ENCODE measurements at places on chromosomes 2 and 18.

DNA sequence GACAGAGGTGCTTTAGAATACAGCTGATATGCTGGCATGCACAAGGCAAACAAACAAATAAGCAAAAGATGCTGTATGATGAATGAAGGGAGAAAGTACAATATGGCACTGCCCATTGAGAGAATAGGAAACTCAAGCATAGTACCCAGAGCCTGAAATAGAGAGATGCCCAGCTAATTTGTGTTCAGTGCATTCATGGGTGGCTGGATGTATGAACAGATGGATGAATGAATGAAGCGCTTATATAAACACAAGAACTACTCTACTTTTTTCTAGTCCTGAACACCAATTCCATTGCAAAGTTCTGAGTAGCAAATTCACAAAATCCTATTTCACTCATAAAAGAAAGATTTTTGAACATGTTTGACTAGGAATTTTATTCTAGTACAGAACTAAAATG, 756.3 kb downstream of the SATB2 start:
- DNase-seq, result no peak

- no peak for DNase-seq
These were observed 36.0 kb downstream of the SMIM21 start for GRCh38 chr18:75391279-75392225.

GRCh38 chr2:69770193-69770702, 28.3 kb downstream of the ANXA4 start:
- peak; percentile 30 for DNase-seq

GRCh38 chr2:219902891-219903552, 275.6 kb downstream of the SLC4A3 start:
- DNase-seq, result no peak

DNA sequence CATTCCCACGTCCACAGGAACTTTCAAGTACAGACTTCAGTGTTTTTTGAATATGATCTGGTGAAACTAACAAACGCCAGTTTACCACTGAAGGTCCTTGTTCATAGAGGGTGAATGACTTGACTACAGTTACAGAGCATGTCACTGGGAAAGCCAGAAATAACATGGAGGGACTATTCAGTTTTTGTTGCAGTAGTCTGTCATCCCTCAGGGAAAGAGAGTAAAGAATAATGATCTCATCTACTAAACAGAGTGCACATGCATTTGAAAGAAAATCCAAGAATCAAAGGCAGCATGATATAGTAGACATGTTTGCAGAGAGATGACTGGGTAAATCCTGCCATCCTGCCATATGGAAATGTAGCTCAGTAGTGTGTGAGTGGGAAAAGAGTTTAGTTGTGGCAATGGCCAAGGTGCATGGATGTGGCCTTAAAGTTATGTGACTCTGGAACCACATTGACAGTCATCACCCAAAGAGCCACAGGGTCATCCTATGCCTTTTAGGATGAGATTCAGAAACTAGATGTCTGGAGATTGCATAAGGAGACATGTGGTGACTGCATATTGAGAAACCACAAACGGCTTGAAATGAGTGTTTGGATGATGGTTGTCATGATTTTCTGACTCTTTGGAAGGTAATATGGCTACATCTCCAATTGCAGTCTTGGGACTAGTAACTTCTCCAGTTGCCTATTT, 125.3 kb upstream of the ZEB2 start:
- DNase-seq, result peak; percentile 61

GRCh38 chr2:226742347-226742746, 57.3 kb downstream of the IRS1 start:
- no peak for DNase-seq

- no peak for DNase-seq
These were observed 43.6 kb downstream of the EFEMP1 start for GRCh38 chr2:55879976-55880375.

DNA sequence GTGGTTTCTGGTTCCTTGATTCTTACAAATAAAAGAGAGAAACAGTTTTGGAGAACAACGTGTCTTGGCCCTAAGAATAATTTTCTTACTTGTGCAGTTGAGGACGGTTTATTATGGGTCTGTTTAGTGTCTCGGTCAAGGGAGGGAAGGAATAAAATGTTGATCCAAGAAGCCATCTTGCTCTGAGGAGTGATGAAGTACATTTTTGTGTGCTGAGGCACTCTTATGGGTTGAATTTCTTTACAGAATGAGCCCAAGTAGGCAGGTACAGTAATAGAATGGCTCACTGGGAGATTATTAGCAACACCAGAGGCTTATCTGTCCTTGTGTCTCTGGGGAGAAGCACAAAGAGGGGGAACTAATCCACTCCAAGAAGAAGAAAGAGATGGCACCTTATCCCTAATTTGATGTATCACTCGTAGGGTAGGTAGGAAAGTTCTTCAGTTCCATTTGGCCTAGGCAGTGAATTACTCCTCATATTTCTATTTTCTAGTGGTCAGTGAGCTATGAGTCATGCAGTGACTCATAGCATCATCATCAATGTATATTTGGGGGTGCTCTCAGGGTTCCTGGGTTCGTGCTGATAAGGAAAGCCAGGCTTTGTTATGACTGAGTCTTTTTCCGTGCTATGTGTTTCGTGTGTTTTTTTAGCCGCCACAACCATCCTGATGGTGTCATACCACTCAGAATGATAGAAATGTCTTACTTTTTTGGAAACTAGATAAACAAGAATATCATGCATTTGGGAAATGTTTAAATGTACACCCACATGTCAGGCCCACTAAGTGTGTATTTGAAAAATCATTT, 250.1 kb upstream of the CTAGE1 start:
- peak; percentile 7 for DNase-seq

DNA sequence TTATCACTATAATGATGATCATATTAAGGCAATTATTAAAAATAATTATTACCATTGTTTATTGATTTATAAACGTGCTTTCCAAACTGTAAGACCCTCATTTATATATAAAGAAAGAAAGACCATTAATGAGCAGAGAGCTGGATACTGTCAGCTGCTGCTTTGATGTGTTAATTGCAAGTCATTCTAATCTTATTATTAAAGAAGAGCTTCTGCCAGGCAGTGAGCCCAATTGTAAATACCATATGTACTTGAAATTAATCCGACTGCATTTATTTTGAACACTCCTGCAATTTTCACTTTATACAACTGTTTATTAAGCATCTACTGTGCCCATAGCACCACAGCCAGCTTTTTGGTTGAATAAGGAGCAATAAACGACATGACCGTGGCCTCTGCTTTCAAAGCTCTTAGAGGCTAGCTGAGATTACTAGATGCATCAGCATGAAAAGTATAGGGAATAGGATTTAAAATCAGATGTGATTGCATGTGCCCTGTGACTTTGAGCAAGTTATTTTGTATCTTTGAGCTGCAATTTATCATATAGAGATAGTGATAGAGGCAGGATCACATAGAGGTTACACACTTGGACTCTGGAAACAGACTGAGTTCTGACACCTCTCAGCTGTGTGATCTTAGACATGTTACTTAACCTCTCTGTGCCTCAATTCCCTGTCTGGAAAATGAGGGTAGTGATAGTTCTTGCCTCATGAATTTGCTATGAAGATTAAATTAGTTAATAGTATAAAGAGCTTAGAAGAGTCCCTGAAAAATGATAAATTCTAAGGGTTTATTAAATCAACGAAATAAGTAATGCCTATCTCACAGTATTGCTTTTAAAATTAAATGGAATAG, 83.4 kb downstream of the MYCN start:
- no peak for DNase-seq

- no peak for DNase-seq
These were observed 38.8 kb downstream of the POLR1A start for GRCh38 chr2:86066915-86067314.

GRCh38 chr2:80363330-80363729, 58.8 kb upstream of the LRRTM1 start:
- no peak for DNase-seq

- DNase-seq, result no peak
These were observed 37.1 kb downstream of the RAMP1 start for GRCh38 chr2:237896507-237896892.

DNA sequence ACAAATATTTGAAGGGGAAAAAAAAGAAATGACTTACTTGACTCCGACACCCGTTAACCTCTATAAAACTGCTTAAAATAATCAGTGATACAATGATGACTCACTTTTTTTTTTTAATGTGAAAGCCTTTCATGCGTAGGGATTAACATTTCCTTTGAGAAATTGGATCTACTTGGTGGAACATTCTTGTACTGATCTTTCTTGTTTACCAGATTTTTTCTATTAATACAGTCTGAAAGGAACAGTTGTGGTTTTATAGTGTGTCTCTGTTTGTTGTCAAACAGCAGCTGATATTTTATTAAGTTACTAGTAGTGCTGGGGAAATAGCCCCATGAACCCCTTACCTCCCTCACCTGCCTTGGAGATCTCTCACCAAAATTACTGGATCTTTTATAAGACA, 40.2 kb upstream of the NEB start:
- no peak for DNase-seq

GRCh38 chr2:217415316-217415715, 555.5 kb upstream of the TNP1 start:
- no peak for DNase-seq

DNA sequence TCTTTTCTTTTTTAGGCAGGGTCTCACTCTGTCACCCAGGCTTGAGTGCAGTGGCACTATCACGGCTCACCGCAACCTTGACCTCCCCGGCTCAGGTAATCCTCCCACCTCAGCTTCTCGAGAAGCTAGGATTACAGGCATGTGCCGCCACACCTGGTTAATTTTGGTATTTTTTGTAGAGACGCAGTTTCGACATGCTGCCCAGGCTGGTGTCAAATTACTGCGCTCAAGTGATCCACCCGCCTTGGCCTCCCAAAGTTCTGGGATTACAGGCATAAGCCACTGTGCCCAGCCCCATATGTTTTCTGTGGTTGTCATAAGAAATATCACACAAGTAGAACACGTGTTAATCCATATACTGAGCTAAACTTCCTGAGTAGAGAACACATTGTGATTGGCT, 14.6 kb downstream of the ENOSF1 start:
- DNase-seq, result no peak

DNA sequence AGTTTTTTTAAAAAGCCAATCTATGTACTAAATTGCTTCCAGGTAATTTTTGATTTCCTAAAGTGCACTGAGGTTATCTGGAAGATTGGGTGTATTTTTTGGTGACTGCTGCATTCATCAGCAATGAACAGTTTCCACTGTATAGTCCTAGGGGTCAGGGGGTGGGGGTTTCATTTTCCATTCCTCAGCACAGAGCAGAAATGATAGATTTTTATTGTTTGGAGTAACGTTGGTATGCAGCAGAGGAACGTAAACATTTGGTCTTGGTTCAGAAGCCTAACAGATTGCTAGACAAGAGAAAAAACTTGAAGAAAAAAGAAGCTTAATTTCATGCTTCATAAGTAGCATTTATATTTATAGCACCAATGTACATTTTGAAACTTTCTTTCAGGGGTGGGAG, 54.9 kb downstream of the ZCCHC2 start:
- no peak for DNase-seq

DNA sequence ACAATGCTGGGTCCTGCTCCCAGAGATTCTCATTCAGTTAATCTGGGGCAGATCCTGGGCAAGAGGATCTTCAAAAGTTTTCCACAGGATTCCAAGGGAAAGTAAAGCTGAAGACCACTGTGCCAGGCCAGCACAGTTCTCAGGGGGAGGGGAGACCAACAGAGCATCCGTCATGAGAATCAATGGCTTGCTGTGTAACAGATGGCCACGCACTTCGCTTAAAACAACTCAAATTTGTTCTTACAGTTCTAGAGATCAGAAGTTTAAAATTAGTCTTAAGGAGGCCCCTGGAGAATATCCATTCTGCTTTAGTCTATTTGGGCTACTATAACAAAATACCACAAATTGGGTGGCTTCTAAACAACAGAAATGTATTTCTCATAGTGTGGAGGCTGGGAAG, 17.4 kb upstream of the SEH1L start:
- no peak for DNase-seq

DNA sequence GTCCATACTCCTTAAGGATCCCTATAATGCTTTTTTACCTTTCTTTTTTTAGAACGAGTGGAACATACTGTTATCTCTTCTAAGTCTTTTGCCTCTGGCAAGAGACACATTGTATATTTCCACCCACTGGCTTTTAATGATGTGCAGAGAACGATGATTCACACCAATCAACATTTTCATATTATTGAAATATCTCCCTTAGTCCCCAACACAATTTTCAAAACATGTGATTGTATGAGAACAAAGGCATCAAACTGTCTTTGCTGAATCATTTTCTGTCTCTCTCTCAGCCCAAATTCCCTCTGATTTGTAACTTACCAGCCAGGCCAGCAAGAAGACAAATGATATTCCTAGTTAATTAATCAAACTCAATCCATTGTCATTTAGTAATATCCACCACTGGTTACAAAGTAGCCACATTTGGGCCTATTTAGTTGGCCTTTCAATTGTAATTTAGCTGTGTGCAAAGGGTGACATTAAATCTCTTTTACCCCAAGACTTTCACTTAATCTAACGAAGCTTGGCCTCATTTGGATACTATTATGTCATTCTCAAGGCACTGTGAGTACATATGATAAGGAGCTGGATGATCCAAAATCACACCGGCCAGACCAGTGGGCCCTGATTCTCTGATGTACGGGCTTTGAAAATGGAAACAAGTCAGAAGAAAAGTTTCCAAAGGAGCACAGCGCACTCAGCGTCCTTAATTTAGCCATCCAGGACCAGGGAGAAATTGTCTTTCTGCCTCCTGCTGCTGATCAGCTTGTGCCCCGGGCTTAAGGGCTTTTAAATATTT, 185.1 kb downstream of the SCG2 start:
- no peak for DNase-seq

DNA sequence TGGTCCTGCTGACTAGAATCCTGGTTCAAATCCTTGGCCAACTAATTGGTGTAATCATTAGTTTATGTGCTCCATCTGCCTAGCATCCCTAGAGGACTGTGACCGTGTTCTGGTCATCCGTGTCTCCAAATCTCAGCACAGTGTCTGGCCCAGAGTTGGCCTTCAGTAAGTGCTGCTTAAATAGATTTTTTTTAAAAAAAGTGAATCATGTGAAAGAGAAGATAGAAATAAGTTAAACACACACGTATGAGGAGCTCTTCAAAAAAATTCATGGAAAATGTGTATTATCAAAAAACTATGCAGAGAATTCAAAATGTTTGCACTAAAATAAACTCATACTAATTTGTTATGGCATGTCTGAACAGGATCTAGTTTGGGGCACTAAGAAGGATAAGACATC, 129.3 kb upstream of the TLK1 start:
- no peak for DNase-seq

DNA sequence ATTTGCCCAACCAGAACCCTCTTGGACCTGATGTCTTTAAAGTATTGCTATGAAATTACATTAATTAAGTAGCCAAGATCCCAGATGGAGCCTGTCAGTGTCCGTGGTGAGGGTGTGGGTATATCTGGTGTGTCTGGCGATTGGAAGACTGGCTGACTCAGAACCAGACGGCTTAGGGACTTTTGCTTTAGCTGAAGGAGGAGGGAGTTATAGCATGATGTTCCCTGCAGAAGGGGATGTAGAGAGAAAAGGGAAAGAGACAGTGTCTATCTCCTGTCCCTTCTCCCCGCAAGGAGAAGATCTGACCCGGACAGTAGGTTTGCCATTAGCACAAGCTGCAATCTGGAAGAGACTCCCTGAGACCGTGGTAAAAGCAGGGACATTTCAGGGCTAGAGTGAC, 60.6 kb downstream of the POU3F3 start:
- DNase-seq, result no peak

- DNase-seq, result peak; percentile 24
These were observed 24.7 kb downstream of the PAPOLG start for GRCh38 chr2:60780721-60781120.

Measured in KBM-7 (cell line).